ENCODE measurements at places on chromosomes 16 and 17.
A peak's percentile ranks its signal among the peaks of the same experiment; 100 is the strongest.

GRCh38 chr16:66901626-66902025 lies 17.1 kb downstream of the CDH16 start:
- no peak for DNase-seq

DNA sequence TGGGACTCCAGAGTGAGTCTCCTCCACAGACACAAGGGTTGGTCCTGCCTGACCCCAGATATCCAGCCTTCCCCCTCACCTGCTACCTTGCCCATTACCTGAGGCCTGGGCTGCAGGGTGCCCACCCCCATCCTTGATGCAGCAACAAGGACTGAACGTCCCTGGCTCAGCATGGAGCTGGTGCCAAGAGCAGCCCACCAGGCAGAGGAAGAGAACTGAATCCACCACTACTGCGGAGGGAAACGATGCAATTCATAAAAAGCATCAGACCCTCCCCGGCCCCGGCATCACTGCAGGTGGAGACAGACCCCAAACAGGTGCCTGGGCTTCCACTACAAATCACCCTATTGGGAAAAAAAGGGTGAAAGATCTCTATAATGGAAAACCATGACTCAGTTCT lies 131.0 kb upstream of the TNRC6C start:
- DNase-seq = peak; percentile 31

DNA sequence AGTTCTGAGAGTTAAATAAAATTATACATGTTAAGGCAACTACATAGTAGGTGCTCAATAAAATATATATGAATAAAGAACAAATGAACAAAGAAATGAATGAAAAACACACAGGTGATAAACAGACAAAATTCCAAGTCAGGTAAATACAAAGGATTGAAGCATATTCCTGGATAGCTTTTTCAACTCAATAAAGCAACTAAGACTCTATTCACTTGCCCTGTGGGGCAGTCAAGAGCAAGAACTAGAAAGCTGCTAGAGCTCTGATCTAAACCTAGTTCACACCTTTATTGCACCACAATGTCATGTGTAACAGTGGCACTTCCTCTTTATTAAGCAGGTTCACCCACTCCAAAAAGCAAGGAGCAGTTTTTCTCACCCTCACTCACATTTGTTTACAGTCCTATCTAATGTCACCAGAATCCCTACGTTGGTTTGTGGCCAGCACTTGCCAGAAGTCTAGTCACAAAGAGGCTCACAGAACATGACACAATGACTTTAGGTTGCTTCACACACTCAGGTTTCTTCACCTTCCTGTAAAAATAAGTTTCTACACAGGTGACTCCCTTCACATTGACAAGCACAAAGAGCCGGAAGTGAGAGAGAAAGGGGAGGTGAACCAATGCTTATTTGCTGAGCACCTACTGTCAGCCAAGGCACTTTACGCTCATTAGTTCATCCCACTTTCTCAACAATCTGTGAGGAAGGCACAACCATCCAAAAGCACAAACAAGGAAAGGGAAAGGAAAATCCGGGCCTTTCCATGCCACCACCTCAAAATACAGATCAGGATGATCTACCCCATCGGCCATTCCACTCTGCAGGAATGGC lies 70.8 kb downstream of the XPO6 start:
- no peak for DNase-seq

GRCh38 chr17:47898241-47898640 lies 2.2 kb downstream of the SP2 start:
- DNase-seq = no peak

GRCh38 chr16:67719778-67720144 lies 645 bp upstream of the GFOD2 start:
- DNase-seq = no peak

- no peak for DNase-seq
Observed at GRCh38 chr16:2032285-2033056, 5.8 kb downstream of the NHERF2 start.

GRCh38 chr16:67571981-67572431 lies 9.7 kb downstream of the CTCF start:
- no peak for DNase-seq

GRCh38 chr16:845351-845745 lies 44.8 kb upstream of the GNG13 start:
- no peak for DNase-seq

GRCh38 chr16:17277981-17278381 lies 192.8 kb downstream of the XYLT1 start:
- DNase-seq = no peak

DNA sequence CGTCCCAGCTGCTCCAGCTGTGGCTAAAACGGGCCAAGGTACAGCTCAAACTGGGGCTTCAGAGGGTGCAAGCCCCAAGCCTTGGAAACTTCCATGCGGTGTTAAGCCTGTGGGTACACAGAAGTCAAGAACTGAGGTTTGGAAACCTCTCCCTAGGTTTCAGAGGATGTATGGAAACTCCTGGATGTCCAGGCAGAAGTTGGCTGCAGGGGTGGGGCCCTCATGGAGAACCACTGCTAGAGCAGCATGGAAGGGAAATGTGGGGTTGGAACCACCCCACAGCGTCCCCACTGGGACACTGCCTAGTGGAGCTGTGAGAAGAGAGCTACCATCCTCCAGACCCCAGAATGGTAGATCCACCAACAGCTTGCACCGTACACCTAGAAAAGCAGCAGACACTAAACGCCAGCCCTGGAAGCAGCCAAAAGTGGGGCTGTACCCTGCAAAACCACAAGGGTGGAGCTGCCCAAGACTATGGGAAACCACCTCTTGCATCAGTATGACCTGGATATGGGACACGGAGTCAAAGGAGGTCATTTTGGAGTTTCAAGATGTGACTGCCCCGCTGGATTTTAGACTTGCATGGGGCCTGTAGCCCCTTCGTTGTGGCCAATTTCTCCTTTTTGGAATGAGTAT lies 2.2 kb downstream of the SDR42E1 start:
- no peak for DNase-seq

DNA sequence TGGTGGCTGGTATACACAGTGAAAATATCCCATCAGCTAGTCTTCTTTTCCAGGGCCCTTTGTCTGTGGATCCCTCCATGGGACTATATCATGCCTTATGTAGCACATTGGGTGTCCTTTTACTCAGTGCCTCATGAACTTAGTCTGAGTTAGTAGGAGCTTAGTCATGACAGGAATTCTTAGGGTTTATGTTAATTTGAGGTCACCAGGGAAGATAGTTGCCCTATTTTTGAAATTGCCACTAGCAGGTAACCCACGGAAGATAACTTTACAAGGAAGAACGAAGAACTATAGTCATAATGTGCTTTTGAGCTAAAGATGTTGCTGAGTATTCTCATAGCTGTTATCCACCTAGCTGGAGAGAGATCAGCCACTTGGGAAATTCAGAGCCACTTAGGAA lies 14.8 kb upstream of the PLK1 start:
- no peak for DNase-seq

GRCh38 chr17:77460514-77461046 lies 319.8 kb downstream of the SEC14L1 start:
- DNase-seq = peak; percentile 61

DNA sequence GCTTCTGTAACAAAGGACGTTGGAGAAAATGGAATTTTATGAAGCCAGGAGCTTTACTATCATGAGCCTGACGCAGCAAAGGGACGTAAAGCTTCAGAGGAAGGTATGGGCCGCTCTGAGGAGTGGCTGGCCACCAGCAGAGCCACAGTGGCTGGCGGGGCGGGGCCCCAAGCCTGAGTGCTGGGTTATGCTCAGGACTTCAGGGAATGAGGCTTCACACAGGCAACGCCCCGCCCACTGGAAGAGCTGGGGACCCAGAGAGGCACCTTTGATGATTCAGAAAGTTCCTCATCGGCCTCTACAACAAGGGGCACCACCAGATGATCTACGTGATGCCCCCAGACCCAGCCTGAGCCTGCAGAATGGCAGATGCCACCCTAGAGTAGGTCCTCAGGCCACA lies 8.8 kb downstream of the NOB1 start:
- no peak for DNase-seq

GRCh38 chr16:11535494-11535893 lies 51.2 kb downstream of the LITAF start:
- DNase-seq = no peak

- DNase-seq = peak; percentile 79
Observed at GRCh38 chr17:17681744-17682292, 560 bp downstream of the RAI1 start.
